T-helper 17 cell (primary cell): ENCODE measurements at places on chromosomes 7 and 10. TPM values are rescaled to one million over a fixed set of nuclear protein-coding genes. Genes with fewer than 3 reads are reported as not detected.

- H3K27me3 ChIP-seq = peaks cover 82% of the 10 kb centered on the region
- DNase-seq = no peak
- no peak overlapping the region for H3K4me3 ChIP-seq
- no peaks in the 10 kb centered on the region for H3K36me3 ChIP-seq
- H3K27ac ChIP-seq = no peak overlapping the region
- no peaks in the 10 kb centered on the region for H3K4me1 ChIP-seq
Measured at GRCh38 chr10:100303724-100304319, 17.3 kb upstream of the BLOC1S2 start.

- H3K27ac ChIP-seq = no peak overlapping the region
- H3K4me3 ChIP-seq = no peak overlapping the region
Measured at GRCh38 chr10:86203162-86203905, 163.3 kb downstream of the GRID1 start.

GRCh38 chr7:2611401-2611800 is 20.4 kb upstream of the TTYH3 start:
- peaks cover 10% of the 10 kb centered on the region for H3K4me1 ChIP-seq
- DNase-seq = no peak
- H3K4me3 ChIP-seq = no peak overlapping the region
- H3K27ac ChIP-seq = no peak overlapping the region
- no peaks in the 10 kb centered on the region for H3K36me3 ChIP-seq

DNA sequence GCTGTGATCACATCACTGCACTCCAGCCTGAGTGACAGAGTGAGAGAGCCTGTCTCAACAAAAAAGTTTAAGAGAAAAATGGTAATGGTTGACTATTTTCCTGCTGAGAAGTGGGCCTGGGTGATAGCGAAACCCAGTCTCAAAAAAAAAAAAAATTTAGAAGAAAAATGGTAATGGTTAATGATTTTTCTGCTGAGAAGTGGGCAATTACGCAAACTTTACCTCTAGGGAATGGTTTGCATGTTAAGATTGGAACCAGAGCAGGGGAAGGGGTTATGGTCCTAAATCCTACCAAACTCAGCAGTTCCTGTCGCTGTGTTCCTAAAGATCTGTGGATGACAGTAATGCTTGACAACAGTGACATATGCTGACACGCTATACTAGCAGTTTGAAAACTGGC is 130.5 kb upstream of the RHEB start:
- no peak overlapping the region for H3K27ac ChIP-seq
- peaks cover 8% of the 10 kb centered on the region for H3K4me1 ChIP-seq
- H3K4me3 ChIP-seq = no peak overlapping the region
- H3K36me3 ChIP-seq = peaks cover 9% of the 10 kb centered on the region
- DNase-seq = no peak
- H3K27me3 ChIP-seq = no peaks in the 10 kb centered on the region

DNA sequence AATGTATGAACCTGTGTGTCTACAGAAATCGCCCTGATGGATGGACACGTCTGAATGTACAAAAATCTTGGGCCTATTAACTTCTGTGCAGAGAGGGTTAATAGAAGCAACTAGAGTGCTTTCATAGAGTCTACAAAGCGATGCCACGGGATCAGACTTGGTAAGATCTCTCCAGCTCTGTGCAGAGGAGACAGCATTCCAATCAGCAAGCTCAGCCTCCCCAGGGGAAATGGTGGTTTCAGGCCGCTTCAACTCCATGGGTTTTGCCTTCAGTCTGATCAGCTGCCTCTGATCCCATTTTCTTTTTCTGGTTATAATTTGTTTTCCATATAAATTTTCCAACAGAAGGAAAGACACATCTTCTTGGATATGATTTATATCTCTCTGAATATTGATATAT is 35.1 kb upstream of the COBL start:
- no peak overlapping the region for H3K27ac ChIP-seq
- no peaks in the 10 kb centered on the region for H3K36me3 ChIP-seq
- H3K27me3 ChIP-seq = no peaks in the 10 kb centered on the region
- H3K4me1 ChIP-seq = no peaks in the 10 kb centered on the region
- no peak for DNase-seq

GRCh38 chr7:977326-978048 is 2.1 kb upstream of the COX19 start:
- no peak overlapping the region for H3K4me3 ChIP-seq
- peaks cover 13% of the 10 kb centered on the region for H3K4me1 ChIP-seq
- no peaks in the 10 kb centered on the region for H3K36me3 ChIP-seq
- DNase-seq = no peak

- H3K4me3 ChIP-seq = no peak overlapping the region
- no peak overlapping the region for H3K27ac ChIP-seq
- no peak for DNase-seq
- no peaks in the 10 kb centered on the region for H3K36me3 ChIP-seq
- peaks cover 11% of the 10 kb centered on the region for H3K27me3 ChIP-seq
- H3K4me1 ChIP-seq = peaks cover 4% of the 10 kb centered on the region
Measured at GRCh38 chr7:4607311-4607729, 74.8 kb upstream of the FOXK1 start.

DNA sequence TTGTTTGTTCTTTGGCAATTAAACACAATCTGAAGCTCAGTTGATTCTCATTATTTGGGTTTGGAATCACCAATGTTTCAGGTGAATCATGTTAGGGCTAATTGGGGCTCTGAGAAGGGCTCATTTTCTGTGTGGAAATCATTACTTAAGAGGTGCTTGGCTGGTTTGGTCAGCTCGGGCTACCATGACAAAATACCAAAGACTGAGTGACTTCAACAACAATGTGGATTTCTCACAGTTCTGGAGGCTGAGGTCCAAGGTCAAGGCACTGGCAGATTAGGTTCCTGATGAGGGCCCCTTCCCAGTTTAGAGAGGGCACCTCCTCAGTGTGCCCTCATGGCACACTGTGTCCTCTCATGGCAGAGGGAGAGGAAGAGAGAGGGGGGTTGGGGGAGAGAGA is 121.3 kb downstream of the ZNF248 start:
- no peak overlapping the region for H3K27ac ChIP-seq
- no peak overlapping the region for H3K4me3 ChIP-seq
- no peaks in the 10 kb centered on the region for H3K4me1 ChIP-seq
- DNase-seq = no peak
- H3K36me3 ChIP-seq = no peaks in the 10 kb centered on the region

DNA sequence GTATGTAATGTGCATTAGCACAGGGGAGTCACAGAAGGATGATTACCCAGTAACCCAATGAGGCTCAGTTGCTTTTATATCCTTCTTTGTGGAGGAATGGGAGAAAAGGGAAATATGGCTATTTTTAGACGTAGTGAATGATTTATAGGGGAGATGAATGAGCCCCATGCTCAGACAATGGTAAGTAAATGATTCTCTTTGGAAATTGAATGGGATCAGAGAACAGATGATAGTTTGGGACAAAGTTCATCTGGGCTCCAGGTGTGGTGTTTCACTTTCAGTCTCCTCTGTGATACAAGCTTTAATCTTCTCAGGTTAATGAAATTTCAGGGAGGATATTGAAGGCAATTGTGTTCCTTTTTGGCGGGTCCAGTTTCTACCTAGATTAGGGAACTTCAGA is 63.0 kb upstream of the MPP7 start:
- peaks cover 2% of the 10 kb centered on the region for H3K36me3 ChIP-seq
- H3K27ac ChIP-seq = peak overlapping the region; percentile 91
- peak overlapping the region; percentile 70 for H3K4me3 ChIP-seq
- DNase-seq = no peak
- H3K27me3 ChIP-seq = no peaks in the 10 kb centered on the region

GRCh38 chr7:31707089-31707488 is 20.1 kb downstream of the PPP1R17 start:
- H3K27me3 ChIP-seq = no peaks in the 10 kb centered on the region
- DNase-seq = no peak
- H3K36me3 ChIP-seq = no peaks in the 10 kb centered on the region

DNA sequence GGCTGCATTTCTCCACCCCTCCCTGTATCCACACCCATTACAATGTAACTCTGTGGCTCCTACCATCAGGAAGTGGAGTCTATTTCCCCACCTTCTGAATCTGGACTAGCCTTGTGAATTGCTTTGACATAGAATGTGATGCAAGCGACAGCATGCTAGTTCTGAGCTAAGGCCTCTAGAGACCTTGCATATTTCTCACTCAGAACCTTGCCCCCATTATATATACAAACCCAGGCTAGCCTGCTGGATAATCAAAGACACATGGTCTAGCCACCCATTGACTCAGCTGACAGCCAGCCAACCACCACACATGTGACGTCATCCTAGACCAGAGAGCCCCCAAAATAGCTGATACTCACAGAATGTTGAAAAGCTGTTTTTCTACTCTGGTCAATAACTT is 77.9 kb downstream of the CCDC71L start:
- H3K27ac ChIP-seq = no peak overlapping the region
- DNase-seq = no peak
- no peaks in the 10 kb centered on the region for H3K36me3 ChIP-seq
- no peak overlapping the region for H3K4me3 ChIP-seq
- peaks cover 9% of the 10 kb centered on the region for H3K27me3 ChIP-seq
- peaks cover 3% of the 10 kb centered on the region for H3K4me1 ChIP-seq

DNA sequence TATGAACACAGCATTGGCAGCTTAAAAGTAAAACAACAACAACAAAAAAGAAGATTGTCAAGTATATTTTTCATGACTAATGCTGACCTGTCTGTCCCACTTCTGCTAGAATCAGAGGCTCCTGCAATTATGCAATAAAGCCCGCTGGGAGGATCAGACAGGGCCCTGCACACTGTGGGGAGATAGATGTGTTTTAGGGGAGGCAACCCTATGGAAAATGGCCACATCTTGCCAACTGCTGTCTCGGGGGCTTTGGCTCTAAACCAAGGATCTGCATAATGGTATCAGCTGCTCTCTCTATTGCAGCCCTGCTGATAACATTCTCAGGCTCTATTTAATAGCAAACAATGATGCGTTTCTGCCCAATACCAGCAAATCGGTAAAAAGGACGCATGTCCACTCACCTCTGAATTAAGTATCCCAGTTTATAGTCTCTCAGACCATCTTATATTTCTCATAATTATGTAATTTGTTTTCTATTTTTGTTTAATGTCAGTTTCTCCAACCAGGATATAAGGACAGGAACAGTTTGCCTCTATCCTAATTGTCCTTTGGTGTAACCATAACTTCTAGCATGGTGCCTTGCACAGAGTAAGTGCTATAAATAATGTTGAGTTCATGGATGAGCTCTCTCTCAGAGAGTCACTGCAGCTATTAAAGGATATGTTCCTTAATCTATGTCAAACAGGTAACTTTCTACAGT is 15.3 kb upstream of the PRKAR2B start:
- H3K27ac ChIP-seq = no peak overlapping the region
- H3K36me3 ChIP-seq = no peaks in the 10 kb centered on the region
- H3K4me3 ChIP-seq = no peak overlapping the region

DNA sequence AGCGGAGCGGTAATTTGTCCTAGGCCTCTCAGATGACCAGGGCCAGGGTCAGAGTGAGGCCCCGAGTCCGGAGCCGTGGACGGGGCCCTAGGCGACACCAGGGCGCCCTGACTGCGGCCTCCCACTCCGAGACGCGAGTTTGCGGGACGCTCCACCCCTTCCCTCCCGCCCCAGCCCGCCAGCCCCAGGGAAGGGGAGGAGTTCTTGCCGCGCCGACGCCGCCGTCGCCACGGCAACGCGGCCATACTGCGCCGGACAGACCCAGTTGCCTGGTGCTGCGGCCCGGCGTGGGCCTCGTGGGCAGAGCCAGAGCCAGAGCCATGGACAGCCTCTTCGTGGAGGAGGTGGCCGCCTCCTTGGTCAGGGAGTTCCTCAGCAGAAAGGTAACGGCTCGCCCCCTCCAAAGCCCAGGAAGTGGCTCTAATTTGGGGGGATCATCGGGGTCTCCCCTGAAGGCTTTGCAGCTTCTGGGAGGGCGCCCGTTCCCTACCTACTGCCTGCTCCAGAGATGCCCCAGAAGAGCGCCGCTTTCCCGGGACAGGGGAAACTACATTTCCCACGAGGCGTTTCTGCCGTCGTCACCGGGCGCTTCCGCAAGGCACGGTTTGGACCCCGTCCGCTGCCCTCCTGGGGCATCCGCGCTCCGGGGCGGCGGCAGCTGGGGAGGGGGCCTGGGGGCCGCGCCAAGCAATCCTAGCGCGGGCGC is at the start of gene MINDY4:
Gene MINDY4 (plus strand): TSS at position 244 of the 706 bp plus-strand sequence. CDS start 77 bp downstream, at position 321.
- peaks cover 7% of the 10 kb centered on the region for H3K27me3 ChIP-seq
- peak within 1 kb of the TSS; percentile 79 for H3K27ac ChIP-seq
- H3K4me3 ChIP-seq = peak within 1 kb of the TSS; percentile 94
- H3K36me3 ChIP-seq = no peaks in the 10 kb centered on the region

DNA sequence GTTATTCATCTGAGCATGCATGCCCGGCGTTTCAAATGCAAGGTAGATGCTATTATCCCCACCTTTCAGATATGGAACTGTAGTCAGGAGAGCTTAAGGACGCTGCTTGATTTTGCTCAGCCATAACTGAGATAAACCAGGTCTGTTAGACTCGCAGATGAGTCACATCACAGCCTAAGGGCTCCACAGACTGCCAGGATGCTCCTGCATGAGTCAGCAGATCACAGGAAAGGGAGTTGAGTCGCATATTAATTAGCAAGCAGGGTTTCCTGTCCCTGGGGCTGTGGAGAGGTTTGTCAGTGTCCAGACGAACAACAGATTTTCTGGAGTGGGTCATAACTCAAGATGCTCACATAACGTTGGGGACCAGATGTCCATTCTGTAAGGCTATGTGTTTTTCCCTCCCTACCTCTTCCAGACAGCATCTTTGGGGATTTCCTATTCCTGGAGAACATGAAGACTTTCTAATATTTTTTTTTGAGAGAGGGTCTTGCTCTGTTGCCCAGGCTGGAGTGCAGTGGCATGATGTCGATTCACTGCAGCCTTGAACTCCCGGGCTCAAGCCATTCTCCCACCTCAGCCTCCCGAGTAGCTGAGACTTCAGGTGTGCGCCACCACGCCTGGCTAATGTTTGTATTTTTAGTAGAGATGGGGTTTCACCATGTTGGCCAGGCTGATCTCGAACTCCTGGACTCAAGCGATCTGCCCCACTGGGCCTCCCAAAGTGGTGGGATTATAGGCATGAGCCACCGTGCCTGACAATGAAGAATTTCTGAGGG is 36.7 kb downstream of the PFKFB3 start:
- H3K4me1 ChIP-seq = peaks cover 13% of the 10 kb centered on the region
- H3K27ac ChIP-seq = peak overlapping the region; percentile 54
- H3K27me3 ChIP-seq = no peaks in the 10 kb centered on the region

- H3K4me3 ChIP-seq = no peak overlapping the region
- H3K27me3 ChIP-seq = peaks cover 19% of the 10 kb centered on the region
- no peaks in the 10 kb centered on the region for H3K36me3 ChIP-seq
- H3K4me1 ChIP-seq = no peaks in the 10 kb centered on the region
Measured at GRCh38 chr10:63058236-63058635, 74.9 kb upstream of the NRBF2 start.

GRCh38 chr10:8852546-8852945 is 798.1 kb downstream of the GATA3 start:
- no peak for DNase-seq
- H3K27me3 ChIP-seq = peaks cover 35% of the 10 kb centered on the region
- peaks cover 2% of the 10 kb centered on the region for H3K4me1 ChIP-seq
- no peak overlapping the region for H3K4me3 ChIP-seq

- DNase-seq = no peak
- no peaks in the 10 kb centered on the region for H3K36me3 ChIP-seq
- H3K27ac ChIP-seq = no peak overlapping the region
- H3K4me1 ChIP-seq = no peaks in the 10 kb centered on the region
- no peaks in the 10 kb centered on the region for H3K27me3 ChIP-seq
Measured at GRCh38 chr10:24938076-24938475, 14.3 kb downstream of the PRTFDC1 start.

The WNT2 gene
- not detected for total RNA-seq

The ADAM22 gene
- 2.0 TPM for total RNA-seq

The TAS2R41 gene
- total RNA-seq = 0.99 TPM

The OGDH gene
- 134 TPM for total RNA-seq

The OIT3 gene
- total RNA-seq = not detected

The CHST3 gene
- total RNA-seq = not detected

The PLXNA4 gene
- 9.5 TPM for total RNA-seq
